Mucosa of gallbladder (tissue), 1 donor: ENCODE measurements at places on chromosomes 1 and 21. TPM values are rescaled to one million over a fixed set of nuclear protein-coding genes. Genes with fewer than 3 reads are reported as not detected.

TNNT2 gene
- total RNA-seq, result 69.8 TPM

ZMYND12 gene
- total RNA-seq, result 3.6 TPM

CYP4A22 gene
- total RNA-seq, result 0.86 TPM

AKR7A3 gene
- 390 TPM for total RNA-seq

CRP gene
- total RNA-seq, result 46.3 TPM

MAD2L2 gene
- 22.0 TPM for total RNA-seq
